Stimulated activated CD8-positive, alpha-beta memory T cell treated with anti-CD3 and anti-CD28 coated beads, Interleukin-15, amount 100 ng/mL, for 48 hours (primary cell): ENCODE measurements at places on chromosomes 13 and 19.

- no peak for DNase-seq
Observed at GRCh38 chr13:73505376-73505890, 446.6 kb downstream of the KLF5 start.

GRCh38 chr13:26280822-26281221 is 26.9 kb downstream of the CDK8 start:
- no peak for DNase-seq

DNA sequence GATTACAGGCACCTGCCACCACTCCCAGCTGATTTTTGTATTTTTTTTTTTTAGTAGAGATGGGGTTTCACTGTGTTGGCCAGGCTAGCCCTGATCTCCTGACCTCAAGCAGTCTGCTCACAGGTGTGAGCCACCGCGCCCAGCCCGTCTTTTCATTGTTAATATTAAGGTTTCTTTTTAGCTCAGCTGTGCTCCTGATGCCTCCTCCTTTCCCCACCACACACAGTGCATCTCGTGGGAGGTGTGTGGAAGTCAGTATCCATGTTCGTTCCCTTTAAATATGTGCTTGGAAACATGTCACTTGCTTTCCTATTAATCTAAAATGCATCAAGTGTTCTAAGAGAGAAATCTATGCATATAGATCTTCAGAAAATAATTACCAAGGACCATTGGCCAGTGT is 53.5 kb downstream of the IPO5 start:
- DNase-seq, result no peak

DNA sequence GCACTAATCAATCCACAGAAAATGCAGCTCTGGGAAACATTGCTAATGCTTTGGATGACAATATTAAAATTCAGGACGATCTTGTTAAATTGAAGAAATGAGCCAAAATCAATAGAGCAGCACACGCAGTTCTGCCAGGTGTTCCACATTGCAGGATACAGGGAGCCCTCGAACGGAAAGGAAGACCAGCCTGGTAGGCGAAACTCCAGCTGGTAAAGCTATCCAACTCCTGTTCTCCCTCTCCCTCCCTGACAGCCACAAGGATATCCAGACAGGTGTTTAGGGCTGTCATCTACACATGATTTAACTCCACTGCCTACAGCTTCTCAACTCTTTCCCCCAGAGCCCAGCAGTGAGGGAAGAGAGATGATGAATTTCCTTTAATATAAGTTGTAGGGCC is 67.7 kb downstream of the EPSTI1 start:
- no peak for DNase-seq

- no peak for DNase-seq
Observed at GRCh38 chr19:2577722-2578335, 101.9 kb downstream of the GADD45B start.

DNA sequence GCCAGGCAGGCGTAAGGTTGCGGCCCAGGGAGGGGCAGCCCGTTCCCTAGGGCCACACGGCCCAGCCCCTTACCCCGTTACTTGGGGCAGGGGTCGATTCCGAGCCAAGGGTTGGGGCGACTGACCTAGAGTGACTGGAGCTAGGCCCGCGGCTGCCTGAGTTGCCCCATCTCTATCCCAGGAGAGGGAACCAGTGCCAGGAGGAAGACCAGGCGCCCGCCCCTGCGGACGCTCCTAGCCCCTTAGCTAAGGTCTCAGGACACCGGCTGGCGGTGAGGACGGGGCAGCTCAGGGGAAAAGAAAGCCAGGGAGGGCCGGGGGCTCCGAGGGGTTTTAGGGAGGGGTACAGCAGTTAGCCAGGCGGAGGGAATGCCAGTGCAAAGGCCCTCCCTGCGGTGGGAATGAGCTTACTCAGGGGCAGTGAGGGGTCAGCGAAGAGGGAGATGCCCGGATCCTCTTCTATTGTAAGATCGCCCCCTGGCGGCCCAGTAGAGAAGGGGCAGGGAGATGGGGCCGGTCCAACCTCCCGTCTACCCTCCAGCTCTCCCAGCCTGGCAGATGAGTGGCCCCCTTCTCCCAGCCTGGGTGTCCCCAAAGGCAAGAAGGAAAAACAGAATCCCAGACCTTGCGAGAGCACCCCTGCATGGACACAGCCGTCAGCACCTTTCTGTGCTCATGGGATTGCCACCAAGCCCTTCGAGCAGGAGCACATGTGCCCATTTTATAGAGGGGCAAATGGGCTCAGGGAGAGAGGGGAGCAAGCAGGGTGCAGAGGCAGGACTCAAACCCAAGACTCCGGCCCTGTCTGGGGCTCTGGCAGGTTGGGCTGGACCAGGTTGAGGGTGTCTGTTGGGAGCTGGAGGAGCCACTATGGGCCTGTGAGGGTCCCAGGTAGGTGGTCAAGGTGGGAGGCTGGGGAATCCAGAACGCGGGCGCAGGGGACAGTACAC is 16.3 kb downstream of the CILP2 start:
- no peak for DNase-seq

DNA sequence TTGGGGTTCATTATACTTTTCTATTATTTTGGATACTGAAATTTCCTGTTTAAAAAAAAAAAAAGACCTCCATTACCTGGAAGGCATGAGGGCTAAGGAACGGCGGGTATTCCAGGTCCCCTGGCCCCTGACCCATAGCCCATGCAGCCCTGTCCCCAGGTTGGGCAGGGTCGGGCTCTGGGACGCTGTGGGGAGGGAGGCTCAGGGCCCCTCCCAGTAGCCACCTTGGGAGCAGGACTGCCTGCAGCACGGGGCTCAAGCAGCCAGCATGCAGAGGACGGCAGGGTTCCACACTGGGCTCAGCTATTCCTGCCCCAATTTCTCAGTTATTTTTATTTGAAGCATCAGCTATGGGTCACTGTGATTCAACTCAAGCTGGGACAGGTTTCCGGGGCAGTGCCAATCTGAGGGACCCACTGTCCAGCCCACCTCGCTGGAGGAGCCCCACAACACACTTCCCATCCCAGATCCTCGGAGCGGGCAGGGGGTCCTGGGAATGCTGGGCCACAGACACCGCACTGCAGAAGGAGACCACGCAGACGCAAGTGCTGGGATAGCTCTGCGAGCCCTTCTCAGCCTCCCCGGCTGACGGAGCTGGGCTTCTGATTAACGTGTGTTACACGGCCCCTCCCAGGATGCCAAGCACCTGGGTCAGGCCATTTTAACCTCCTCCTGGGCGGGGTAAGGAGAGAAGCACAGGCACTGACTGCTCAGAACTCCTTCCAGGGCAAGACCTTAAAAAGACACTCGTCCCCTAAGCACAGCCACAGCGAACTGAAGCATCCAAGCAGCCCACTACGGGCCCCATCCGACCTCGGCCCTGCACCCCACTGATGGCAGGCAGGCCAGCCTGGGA is 60.1 kb downstream of the PEPD start:
- DNase-seq, result no peak

DNA sequence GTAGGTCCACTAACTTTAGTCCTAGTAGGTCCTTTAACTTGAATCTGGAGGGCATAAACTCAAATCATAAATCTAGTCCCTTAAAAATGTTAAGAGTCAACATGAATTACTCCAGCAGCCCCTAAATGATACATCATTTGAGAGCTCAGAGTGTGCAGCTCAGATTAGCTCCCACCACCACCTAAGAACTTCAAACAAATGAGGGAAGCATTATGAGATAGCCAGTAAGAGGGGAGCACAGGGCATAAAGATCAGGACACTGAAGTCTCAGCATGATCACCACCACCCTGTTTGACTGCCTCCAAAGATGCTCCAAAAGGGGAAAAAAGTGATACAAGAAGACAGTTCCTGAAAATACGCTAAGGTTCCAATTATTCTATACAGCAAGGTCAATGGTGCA is 5.7 kb downstream of the PROSER1 start:
- no peak for DNase-seq

DNA sequence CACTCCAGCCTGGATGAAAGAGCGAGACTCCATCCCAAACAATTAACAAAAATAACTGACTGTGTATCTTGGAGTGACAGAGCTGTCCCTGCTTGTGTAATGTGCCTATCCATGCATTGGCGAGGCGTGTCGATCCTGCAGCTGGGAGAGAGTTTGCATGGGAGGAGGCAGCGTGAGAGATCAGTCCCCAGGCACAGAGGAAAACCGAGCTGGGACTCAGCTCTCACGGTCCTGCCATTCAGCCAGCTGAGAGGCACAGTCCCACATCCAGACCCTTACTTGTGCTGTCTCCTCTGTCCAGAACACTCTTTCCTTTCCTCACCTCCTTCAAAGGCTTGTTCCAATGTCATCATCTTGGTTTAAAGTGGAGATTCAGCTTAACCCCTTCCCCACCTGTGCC is 11.9 kb upstream of the SULT2B1 start:
- DNase-seq, result no peak

- DNase-seq, result peak; percentile 55
Observed at GRCh38 chr19:57888560-57889231, at the start of gene ZNF814. ZNF814 (minus strand) TSS chr19:57889037; CDS start chr19:57888802, 235 bp downstream.

DNA sequence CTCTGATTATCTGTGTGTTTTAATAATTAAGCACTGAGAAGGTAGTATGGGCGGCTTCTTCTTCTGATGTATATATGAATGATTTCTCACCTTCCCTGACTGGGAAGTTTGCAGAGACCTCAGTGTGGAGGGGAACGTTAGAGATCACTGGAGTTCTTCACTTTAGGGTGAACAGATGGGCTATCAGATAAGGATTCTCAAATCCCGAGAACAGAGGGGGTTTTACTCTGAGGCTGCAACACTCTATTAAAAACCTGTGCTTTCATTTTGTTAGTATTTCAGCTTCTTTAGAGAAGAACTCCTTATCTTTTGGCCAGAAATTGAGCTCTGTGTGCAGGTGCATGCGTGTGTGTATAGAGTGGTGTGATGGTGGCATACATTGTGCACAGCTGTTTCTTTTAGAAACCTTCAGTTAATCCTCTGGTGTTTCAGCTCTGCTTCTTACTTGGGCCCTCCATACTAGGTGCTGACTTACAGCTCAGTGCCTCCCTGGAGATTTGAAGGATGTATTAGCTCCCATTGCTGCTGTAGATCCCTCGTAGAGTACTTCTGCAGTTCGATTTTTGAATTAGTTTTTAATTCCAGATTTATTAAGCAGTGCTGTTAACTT is 45.3 kb upstream of the PCDH9 start:
- no peak for DNase-seq

- peak; percentile 17 for DNase-seq
Observed at GRCh38 chr13:28540612-28541011, 45.7 kb upstream of the FLT1 start.

- DNase-seq, result no peak
Observed at GRCh38 chr13:94345374-94346195, 133.9 kb downstream of the DCT start.

DNA sequence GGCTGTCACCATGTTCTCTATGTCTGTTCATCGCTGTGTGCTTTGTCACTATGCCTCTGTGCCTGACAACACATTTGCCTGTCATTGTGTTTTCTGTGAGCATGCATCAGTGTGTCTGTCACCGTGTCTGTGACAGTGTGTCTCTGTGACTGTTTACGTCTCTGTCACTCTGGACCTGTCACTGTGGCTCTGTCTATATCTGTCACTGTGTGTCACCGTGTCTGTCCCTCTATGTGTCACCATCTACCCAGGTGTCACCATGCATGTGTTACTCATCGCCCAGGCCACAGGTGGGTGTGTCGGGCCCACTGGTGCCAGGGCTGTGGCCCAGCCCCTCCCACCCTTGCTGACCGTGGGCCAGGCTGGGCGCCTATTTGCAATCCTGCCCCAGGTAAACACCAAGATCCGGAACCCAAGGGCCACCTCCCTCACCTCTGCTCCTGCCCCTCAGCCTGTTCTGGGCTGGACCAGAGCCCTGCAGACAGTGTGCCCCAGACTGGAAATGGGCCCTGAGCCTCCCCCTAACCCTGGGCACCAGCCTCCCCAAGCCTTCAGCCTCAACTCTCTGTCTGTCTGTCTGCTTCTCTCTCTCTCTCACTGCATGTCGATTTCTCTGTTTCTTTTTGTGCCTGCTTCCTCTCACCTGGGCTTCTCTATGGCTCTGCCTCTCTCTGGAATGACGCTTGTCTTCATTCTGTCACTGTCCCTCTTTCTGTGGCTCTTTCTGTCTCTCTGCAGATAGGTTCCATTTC is 7.7 kb downstream of the IRF2BP1 start:
- DNase-seq, result no peak

- DNase-seq, result peak; percentile 43
Observed at GRCh38 chr19:9406798-9407352, 28.5 kb downstream of the ZNF266 start.

DNA sequence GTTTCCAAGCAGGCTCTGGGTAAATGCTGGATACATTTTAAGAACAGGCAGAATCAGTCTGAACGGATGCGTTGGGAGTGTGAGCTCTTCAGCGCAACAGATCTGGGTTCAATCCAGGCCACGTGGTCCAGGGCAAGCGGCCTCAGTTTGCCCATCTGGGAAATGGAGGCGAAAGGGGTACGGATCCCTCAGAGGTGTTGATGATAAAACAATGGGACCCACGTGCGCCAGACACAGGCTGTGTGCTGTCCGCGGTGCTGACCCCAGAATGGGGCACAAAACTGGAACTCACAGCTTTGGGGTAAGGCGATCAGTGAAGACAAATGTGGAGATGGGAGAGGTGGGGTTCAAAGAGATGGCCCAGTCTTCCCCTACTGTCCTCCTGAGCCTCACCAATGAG is 13.1 kb upstream of the PDE4C start:
- no peak for DNase-seq

DNA sequence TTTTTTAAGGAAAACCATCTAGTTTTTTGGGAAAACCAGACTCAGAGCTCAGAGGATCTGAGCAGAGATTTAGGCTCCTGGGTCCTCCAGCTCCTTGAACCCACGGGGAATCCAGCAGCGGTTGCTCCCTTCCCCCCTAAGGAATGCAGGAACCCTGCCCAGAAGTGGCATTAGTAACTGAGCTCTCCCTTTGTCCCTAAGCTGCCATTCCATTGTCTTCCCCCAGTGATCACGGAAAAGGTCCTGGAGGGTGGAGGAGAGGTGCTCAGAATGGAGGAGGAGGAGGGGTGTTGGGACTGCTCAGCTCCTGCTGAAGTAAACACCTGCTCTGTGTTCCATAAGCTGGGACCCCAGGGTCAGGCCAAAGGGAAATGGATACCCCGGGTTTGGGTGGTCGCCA is 16.8 kb upstream of the OR1M1 start:
- no peak for DNase-seq

- DNase-seq, result peak; percentile 90
Observed at GRCh38 chr19:49387936-49388372, at the start of gene KASH5. KASH5 (plus strand) TSS chr19:49388249; CDS start chr19:49390884, 2,635 bp downstream.

DNA sequence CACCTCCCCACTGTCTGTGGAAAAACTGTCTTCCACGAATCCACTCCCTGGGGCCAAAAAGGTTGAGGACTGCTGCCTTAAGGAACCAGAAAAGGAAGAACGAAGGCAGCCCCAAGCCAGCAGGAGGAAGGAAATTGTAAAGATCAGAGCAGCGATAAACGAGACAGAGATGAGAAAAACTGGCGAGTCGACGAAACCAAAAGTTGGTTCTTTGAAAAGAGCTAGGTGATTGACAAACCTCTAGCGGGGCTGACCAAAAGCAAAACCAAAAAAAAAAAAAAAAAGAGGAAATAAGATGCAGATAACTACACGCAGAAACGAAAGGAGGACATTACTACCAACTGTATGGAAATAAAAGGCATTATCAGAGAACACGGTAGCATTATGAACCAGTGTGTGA is 76.9 kb downstream of the GADD45B start:
- no peak for DNase-seq

DNA sequence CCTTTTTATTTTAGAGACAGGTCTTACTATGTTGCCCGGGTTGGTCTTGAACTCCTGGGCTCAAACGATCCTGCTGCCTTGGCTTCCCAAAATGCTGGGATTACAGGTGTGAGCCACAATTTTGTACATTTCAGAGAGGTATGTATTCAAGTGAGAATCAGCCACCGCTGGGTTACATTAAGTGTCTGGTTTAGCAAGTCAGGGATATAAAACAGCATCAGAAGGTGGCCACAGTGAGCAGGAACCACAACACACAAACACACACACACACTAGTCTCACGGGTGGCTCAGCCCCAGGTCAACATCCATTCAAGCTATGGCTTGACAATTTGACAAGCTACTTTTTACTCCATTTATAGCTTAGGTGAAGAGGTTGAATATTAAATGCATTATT is 20.2 kb downstream of the KLK5 start:
- DNase-seq, result no peak
